ENCODE measurements at places on chromosomes 5 and 9. TPM values are rescaled to one million over a fixed set of nuclear protein-coding genes. Genes with fewer than 3 reads are reported as not detected.

Gene IFNA13
- not detected for polyA plus RNA-seq

Gene TMEM174
- not detected for polyA plus RNA-seq

Gene EIF4E1B
- polyA plus RNA-seq, result not detected

Gene AJM1
- polyA plus RNA-seq, result 0.33 TPM

Gene PROP1
- polyA plus RNA-seq, result not detected

GRCh38 chr9:75540185-75540584 lies 350.3 kb upstream of the PCSK5 start:
- DNase-seq, result no peak

- no peak for DNase-seq
Measured at GRCh38 chr9:91143162-91143561, 218.6 kb downstream of the AUH start.

DNA sequence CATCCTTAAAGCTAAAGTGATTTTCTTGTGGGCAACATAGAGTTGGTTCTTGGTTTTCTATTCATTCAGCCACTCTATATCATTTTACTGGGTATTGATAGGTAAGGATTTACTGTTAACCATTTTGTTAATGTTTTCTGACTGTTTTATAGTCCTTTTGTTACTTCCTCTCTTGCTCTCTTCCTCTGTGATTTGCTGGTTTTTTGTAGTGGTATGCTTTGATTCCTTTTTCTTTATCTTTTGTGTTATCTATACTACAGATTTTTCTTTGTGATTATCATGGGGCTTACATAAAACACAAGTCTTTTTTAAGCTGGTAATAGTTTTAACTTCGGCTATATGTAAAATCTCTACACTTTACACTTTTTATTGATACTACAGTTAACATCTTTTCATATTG lies 43.3 kb downstream of the CREBRF start:
- no peak for DNase-seq

- no peak for DNase-seq
Measured at GRCh38 chr5:177264178-177264577, 39.3 kb downstream of the RAB24 start.

GRCh38 chr5:38718771-38719391 lies 126.9 kb upstream of the OSMR start:
- no peak for DNase-seq

- no peak for DNase-seq
Measured at GRCh38 chr5:119355685-119356611, at the start of gene TNFAIP8. Gene TNFAIP8 (plus strand): TSS chr5:119356019. CDS start chr5:119356091, 72 bp downstream.
